ENCODE measurements at places on chromosomes 5 and 9. TPM values are rescaled to one million over a fixed set of nuclear protein-coding genes. Genes with fewer than 3 reads are reported as not detected.

The DDX41 gene
- total RNA-seq: 121 TPM

DNA sequence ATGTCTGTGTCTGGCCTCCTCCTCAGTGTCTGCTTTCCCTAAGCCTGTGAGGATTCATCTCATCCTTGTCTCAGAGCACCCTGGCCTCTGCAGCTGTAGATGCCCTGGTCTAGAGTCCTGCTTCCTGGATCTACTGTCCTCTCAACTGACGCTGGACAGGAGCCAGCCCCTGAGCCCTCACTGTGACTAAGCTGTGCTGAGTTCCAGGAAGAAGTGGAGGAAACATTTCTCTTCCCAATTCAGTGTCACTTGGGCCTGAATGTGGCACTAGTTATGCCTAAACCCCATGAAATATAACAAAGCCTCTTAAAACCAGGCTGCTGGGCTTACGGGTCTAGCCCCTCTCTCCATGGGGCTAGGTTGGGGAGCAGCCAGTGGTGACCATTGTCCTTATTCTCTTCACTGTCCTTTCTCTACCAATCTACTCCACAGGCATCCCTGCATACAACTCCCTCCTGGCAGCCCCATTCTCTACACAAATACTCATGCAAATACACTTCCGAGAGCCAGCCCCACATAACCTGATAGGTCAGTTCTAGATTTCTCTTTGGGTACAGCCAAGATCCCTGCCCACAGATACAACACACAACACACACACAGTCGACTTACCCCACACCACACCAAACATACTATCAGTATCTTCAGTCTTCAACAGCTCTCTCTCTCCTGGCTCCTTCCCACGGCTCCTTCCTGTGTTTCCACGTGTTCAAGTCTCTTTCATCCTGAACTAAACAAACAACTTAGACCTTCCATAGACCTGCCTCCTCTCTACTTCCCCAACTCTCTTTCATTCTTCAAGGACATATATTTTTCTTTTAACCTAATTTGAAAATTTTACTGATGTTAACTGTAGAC is 220.8 kb downstream of the SNX18 start:
- no peak overlapping the region for H3K4me3 ChIP-seq
- no peaks in the 10 kb centered on the region for H3K27me3 ChIP-seq
- H3K27ac ChIP-seq: no peak overlapping the region
- no peaks in the 10 kb centered on the region for H3K36me3 ChIP-seq
- DNase-seq: peak; percentile 38

GRCh38 chr9:35646153-35646532 is 4.6 kb downstream of the SIT1 start:
- peak overlapping the region; percentile 94 for H3K27ac ChIP-seq
- H3K27me3 ChIP-seq: no peaks in the 10 kb centered on the region
- H3K4me3 ChIP-seq: peak overlapping the region; percentile 73
- peaks cover 16% of the 10 kb centered on the region for H3K4me1 ChIP-seq
- DNase-seq: peak; percentile 42

GRCh38 chr5:128669803-128670202 is 131.8 kb upstream of the FBN2 start:
- no peak overlapping the region for H3K27ac ChIP-seq
- H3K27me3 ChIP-seq: no peaks in the 10 kb centered on the region
- H3K36me3 ChIP-seq: no peaks in the 10 kb centered on the region

The RPS23 gene
- total RNA-seq: 1,823 TPM

The BSPRY gene
- total RNA-seq: 0.21 TPM

The HTR1A gene
- not detected for total RNA-seq

GRCh38 chr9:126839301-126839700 is 21.1 kb upstream of the ZBTB34 start:
- H3K27me3 ChIP-seq: no peaks in the 10 kb centered on the region
- no peak for DNase-seq
- H3K4me3 ChIP-seq: no peak overlapping the region
- no peak overlapping the region for H3K27ac ChIP-seq
- no peaks in the 10 kb centered on the region for H3K36me3 ChIP-seq

- peaks cover 35% of the 10 kb centered on the region for H3K4me1 ChIP-seq
- no peaks in the 10 kb centered on the region for H3K36me3 ChIP-seq
- H3K27ac ChIP-seq: no peak overlapping the region
- H3K27me3 ChIP-seq: no peaks in the 10 kb centered on the region
- no peak for DNase-seq
Measured at GRCh38 chr5:52805615-52806014, 17.9 kb downstream of the ITGA1 start.
